Cardiac muscle cell (in vitro differentiated cells and primary cell): ENCODE measurements at places on chromosomes 1 and 21.

GRCh38 chr1:205532996-205533735 lies 28.7 kb downstream of the CDK18 start:
- peak; percentile 21 for DNase-seq

DNA sequence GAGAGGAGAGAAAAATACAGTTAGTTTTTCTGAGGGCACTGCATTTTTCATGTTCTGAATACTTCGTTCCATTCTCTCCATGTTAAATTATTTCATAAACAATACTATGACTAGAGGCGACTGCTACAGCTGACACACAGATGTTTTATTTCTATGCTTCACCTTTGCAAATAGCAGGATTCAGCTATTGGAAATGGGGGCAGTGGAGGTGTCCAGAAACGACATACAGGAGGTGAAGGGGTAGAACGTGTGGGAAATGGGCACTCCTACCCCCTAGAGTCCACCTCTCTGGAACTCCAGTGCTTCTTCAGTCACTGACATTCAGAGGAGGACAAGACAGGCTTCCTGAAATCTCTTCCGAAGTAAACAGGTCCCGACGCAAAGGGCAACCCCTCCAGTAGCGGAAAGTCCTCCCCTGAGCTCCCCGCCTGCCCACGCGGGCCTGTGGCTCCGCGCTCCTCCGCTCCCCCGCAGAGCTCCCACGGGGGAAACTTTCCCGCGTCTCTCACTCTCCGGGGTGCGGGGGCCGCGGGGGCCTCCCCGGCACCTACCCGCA lies 480 bp downstream of the DPYD start:
- DNase-seq = peak; percentile 39

GRCh38 chr1:185044387-185044786 lies 971 bp upstream of the RNF2 start:
- DNase-seq = no peak

- no peak for DNase-seq
Observed at GRCh38 chr1:61132176-61132638, 49.8 kb downstream of the NFIA start.

GRCh38 chr1:241939798-241940197 lies 17.8 kb upstream of the BECN2 start:
- no peak for DNase-seq

GRCh38 chr1:1567891-1568291 lies 6.8 kb downstream of the SSU72 start:
- DNase-seq = no peak

DNA sequence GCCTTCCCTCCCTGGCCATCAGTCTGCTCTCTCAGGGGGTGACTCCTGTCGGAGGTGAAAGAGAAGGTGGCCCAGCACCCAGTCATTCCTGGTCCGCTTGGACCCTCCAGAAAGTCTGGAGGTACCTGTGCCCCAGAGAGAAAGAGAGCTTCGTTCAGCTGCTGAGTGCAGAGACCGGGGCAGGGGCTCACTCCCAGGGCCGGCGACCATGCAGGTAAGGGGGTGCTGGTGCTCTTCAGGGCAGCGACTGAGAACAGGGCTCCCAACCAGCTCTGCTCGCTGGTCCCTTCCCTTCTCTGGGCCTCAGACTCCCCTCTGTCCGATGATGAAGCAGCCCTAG lies 30.1 kb downstream of the HSPG2 start:
- DNase-seq = no peak

GRCh38 chr1:107140703-107141490 lies at the start of gene NTNG1:
NTNG1 (plus strand) TSS chr1:107141039.
- peak; percentile 43 for DNase-seq

GRCh38 chr1:93702111-93702827 lies 20.6 kb upstream of the BCAR3 start:
- DNase-seq = no peak

DNA sequence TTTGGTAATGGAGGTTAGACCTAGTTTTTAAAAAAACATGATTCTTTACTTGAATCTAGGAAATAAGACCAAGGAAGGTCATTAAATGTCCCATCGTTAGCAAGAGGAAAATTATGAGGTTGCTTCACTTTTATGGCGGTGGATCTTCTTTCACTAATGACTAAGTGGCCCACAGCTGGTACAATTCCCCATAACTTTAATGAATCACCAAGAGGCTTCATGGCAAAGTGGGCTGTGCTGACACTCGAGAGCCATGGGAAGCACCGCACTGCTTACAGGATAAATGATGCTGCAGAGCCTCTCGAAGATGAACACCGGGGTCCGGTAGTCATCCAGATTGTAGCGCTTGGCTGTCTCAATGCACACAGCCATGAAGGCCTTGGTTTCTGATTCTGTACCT lies 108.8 kb downstream of the UBR4 start:
- DNase-seq = no peak

DNA sequence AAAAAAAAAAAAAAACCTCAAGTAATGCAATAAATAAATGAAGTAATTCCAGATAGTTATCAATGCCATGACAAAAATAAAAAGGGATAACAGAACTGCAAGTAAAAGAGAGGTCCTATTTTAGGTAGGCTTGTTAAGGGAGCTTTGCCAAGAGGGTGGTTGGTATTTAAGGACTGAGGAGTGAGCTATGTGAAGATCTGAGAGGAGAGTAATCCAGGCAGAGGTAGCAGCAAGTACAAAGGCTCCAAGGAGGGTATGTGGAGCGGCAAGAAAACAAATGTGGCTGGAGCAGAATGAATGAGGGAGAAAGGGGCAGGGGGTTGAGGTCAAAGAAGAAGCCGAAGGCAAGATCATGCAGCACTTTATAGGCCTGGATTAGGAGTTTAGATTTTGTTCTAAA lies 59.9 kb upstream of the CDC42BPA start:
- peak; percentile 8 for DNase-seq

GRCh38 chr1:14606632-14607031 lies 8.1 kb downstream of the KAZN start:
- DNase-seq = no peak
